ENCODE measurements at places on chromosomes 5 and 9.

GRCh38 chr5:163321511-163321910, 115.9 kb upstream of the CCNG1 start:
- no peak for DNase-seq

GRCh38 chr5:116032991-116033390, 719 bp downstream of the ARL14EPL start:
- no peak for DNase-seq

DNA sequence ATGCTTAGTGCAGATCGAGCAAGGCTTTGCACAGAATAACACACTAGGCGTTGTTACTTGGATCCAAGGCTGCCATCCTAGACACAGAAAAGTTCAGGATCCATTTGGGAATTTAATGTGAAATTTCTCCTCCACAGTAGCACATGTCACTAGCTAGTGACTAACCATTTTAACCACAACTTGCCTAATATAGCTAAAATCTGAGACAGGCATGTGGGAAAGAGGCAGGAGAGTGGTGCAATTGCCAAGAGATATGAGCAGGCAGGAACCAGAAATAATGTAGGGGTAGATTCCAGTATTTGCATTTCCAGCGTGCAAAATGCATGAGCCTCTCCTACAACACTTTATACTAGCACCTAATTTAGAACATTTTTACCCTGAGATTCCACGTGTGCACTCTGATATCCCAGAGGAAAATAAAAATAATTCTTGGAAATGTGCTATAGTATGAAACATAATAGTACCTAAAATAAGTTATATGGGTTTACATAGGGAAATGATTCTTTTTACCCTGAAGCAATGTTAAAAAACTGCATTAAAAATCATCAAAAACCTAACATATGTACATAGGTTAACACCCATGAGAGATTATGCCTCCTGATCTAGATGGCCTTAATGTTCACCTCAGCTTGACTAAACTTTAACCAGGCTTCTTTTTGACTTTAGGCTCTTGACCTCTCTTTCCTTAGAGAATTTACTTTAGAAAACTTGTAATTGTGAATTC, 1230.6 kb upstream of the NUDT12 start:
- no peak for DNase-seq

DNA sequence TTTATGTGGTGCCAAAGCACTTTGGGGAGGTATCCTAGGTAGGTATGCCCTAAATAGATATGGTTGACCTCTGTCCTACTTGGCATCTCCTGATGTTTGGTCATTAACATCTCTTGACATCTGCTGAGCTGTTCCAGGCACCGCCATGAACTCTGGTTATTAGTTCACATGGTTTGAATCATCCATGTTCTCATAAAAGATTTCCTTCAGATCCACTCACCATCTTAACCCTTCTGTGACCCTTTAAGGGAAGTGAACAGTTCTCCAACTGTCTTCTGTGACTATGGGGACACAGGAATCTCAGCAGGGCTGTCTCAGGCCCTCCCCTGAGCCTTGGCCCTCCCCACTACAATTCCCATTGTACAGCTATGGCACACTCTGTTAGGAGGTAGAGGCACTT, 167.7 kb downstream of the CDH6 start:
- no peak for DNase-seq
